ENCODE measurements at places on chromosomes 7 and 10.

DNA sequence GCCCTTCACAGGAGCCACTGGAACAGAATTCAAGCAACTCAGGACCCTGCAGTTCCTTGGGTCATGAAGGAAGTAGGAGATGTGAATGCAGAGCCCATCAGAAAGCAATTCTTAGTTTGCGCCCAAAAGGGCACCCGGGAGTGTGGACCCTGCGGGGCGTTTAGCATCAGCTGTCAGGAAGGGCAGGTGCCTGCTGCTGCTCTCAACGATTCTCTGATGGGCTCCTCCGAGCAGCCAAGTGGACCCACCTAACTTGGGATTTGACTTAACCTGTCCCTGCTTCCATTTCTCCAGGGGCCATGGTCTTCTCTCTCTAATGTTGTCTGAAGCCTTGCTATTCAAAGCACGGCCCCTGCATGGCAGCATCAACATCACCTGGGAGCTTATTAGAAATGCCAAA, 17.1 kb downstream of the CPA5 start:
- no peak for DNase-seq

DNA sequence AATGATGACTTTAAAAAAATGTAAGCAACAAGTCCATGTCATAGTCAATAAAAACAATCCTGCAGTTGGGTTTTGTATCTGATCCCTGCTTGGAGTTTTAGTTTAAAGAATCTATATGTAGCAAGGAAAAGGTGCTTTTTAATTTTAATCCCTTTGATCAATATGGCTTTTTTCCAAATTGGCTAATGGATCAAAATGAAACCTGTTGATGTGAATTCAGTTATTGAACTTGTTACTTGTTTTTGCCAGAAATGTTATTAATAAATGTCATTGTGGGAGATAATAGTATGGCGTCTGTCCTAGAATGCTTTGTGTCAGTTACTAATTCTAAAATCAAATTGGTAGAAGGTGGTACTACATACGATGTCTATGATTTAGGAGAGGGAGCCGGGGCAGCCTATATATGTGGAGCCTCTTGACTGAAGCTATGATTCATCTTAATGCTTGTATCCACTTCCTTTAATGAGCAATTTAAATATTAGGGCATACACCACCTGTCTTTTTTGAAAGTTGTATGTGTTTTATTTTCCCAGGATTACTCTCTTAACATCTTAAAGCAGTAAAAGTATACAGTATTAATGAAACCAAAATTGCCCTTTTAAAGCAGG, 10.3 kb upstream of the PBLD start:
- no peak for DNase-seq

DNA sequence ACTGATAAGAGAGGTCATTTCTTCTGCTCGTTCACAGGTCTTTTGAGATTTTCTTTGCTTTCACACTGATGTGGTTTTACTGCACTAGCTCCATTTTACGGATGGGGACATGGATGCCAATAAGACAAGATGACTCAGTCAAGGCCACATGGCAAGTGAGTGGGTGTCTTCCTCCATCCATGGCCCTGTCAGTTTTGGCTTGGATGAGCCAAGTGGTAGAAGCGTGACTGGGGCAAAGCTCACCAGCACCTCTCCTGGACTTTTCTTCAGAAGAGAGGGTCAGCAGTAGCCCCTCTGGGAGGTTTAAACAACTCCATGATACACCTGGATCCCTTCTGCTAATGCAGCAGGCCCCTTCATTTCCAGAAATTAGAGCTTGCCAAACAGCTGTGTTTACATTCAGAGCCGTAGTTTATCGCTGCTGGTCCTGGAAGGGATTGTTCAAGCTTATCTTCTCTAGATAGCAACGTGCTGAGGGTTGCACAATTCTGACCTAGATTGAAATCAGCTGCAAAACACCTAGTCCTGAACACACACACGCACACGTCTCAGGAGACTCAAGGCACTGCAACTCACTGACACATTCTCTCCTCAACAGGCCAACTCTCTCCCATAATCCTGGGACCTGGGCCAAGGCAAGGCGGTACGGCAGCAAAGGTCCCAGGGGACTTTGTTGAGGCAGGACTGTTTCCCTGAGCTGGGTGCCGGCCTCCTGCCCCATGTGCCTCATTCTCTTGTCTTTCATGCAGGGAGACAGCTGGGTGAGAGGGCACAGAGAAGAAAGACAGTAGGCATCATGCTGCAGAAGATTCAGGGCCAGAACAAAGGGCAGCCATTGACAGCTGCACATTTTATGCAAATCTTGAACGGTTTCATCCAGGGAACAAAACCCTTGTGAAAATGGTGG, 14.2 kb upstream of the PDCD4 start:
- DNase-seq, result peak; percentile 87

DNA sequence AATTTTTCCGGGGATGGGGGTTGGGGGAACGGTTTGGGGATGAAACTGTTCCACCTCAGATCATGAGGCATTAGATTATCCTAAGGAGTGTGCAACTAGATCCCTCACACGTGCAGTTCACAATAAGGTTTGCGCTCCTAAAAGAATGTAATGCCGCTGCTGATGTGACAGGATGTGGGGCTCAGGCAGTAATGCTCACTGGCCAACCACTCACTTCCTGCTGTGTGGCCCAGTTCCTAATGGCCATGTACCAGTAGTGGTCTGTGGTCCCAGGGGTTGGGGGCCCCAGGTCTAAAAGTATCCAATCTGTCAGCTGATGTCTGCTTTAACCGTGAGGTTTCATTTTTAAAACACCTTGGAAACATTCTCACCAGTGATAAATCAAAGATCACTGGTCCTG, 2.2 kb downstream of the STN1 start:
- peak; percentile 38 for DNase-seq

DNA sequence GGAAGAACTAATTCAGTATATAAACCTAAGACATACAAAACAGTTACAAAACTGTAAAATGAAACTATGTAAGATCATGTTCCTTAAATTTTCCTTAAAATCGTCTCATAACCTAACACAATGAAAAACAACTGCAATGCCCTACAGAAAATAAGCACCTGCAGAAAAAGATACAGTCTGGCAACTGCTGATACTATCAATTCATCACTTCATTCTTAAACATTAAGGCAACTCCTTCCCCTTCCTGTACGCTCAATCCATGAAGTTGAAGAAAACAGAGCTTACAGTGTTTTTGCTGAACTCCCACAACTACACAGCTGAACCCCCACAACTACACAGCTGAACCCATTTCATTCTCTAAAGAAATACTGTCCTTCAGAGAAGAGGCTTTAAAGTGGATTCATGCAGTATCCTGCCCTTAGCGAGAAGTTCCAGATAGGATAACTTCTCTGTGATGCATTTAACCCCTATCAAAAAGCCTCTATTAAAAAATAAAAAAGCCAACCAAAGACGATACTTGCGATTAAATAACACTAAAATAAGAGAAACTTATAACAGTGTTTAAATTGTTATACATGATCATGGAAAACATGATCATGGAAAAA, 50.0 kb downstream of the JMJD1C start:
- no peak for DNase-seq

DNA sequence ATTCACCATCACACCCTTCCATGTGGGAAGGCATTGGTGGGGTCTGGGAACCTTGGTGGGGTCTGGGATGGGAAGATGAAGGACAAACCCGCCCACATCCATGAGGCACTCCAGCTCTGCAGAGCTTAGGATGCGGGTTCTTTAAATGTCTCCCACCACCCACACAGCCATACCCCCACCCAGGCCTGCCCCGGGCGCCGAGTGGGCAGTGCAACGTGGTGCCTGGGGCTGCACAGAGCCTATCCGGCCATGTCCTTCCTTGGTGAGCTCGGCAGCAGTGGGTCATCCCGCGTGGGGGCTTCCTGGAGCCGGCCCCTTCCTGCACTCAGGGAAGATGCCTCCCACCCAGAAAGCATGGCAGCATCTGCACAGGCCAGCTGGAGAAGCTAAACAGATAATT, 163.5 kb upstream of the TCERG1L start:
- DNase-seq, result no peak

GRCh38 chr10:25465582-25466372, 291.0 kb downstream of the GPR158 start:
- DNase-seq, result no peak

DNA sequence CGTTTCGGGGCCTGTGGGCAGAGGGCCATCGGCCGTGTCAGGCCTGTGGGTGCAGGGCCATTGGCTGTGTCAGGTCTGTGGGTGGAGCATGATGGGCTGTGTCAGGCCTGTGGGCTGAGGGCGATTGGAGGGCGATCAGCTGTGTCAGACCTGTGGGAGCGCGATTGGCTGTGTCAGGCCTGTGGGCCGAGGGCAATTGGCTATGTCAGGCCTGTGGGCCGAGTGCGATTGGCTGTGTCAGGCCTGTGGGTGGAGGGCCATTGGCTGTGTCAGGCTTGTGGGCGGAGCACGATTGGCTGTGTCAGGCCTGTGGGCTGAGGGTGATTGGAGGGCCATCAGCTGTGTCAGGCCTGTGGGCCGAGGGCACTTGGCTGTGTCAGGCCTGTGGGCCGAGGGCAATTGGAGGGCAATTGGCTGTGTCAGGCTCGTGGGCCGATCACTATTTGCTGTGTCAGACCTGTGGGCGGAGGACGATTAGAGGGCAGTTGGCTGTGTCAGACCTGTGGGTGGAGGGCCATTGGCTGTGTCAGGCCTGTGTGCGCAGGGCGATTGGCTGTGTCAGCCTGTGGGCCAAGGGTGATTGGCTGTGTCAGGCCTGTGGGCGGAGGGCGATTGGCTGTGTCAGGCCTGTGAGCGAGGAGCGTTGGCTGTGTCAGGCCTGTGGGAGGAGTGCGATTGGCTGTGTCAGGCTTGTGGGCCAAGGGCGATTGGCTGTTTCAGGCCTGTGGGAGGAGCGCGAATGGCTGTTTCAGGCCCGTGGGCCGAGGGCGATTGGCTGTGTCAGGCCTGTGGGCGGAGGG, 54.1 kb downstream of the DYNC2I1 start:
- no peak for DNase-seq

DNA sequence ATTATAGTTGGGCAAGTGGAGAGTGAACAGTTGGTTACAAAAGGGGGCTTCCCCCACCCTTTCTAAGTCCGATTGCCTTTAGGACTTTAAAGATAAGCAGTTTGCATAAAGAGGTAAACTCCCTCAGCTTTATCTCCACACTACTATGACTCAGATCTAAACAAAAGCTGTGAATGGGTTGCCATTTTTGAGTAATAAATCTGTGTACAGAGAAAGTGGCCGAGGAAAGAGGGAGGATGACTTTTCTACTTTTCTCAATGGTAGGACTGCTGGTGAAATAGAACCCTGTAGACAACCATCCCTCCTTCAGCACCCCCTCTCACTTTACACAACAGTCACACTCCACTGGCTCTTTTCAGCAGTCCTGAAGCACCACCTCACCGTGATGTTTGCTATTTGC, 71.2 kb downstream of the DNMBP start:
- DNase-seq, result peak; percentile 63

Data from iris pigment epithelial cell (primary cell).